ENCODE measurements at places on chromosomes 2 and 18.

- DNase-seq, result no peak
Observed at GRCh38 chr18:48874233-48874632, 76.5 kb downstream of the SMAD7 start.

- no peak for DNase-seq
Observed at GRCh38 chr18:12726774-12727550, 24.1 kb downstream of the PSMG2 start.

GRCh38 chr2:241701149-241701398 lies 765 bp upstream of the ING5 start:
- DNase-seq, result no peak

- DNase-seq, result no peak
Observed at GRCh38 chr2:98795891-98796676, 65.2 kb upstream of the MGAT4A start.

DNA sequence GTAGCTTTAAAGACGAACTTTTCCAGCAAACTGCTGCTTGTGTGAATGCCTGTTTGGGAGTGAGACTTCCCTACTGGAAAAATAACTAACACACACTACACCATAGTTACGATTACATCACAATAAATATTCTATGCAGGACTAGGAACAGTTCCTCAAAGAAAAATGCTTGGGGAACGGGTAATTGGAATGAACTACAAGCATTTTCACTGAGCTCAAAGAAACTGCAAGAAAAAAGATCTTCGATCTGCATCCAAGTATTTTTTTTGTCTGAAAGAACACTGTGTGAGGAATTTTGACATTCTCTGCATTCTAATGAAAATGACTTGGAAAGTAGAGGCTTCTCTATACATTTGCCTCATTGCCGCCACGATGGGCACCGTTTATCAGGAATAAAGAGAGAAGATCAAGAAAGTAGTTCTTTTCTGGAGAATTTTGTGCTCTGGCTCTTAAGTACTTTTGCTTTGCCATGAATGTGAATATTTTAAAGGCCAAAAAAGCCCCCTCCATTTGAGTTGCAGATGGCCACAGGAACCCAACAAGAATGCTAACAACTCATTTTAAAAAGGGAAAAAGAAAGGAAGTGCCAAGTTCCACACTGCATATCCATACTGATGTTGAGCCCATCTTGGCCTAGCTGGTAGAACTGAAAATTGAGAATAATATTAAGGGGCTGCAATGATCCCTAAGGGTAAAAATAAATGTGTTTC lies 13.6 kb downstream of the LYPD1 start:
- no peak for DNase-seq

DNA sequence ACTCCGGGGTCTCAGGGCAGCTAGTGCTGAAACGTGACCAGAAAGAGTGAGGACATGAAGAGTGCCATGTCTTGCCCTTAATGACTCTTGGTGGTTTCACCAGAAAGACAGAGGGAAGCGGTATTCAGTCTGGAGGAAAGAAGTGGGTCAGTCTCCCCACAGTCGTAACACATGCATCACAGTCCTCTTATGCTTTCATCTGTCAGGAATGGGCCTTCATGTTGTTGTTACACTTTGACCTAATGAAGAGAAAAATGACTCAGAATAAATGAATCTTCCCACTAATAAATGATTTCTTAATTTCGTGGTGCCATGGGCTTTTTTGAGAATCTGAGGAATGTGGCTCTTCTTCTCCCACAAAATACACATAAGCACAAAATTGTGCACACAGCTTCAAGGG lies 103.2 kb downstream of the SLC8A1 start:
- DNase-seq, result no peak

DNA sequence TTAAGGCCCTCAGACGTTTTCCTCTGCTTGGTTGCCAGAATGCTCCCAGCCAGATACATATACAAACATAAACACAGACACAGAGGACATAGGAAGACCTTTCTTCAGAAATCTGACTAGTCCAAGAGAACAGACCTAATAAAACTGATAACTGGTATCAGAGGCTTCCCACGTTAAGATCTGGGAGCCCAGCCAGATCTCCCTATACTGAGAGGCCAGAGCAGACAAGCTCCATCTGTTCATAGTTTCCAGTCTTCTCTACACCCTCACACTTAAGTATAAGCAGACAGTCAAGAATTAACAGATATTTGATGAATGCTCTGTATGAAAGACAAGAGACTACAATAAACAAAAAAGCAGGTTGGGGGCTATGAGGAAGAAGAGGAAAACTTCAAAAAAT lies 240.5 kb upstream of the CHAC2 start:
- DNase-seq, result no peak

GRCh38 chr2:31828891-31829290 lies 181.9 kb downstream of the MEMO1 start:
- DNase-seq, result no peak

GRCh38 chr2:238461491-238461890 lies 34.8 kb downstream of the ASB1 start:
- DNase-seq, result no peak

GRCh38 chr2:138942466-138942865 lies 162.3 kb upstream of the NXPH2 start:
- no peak for DNase-seq

DNA sequence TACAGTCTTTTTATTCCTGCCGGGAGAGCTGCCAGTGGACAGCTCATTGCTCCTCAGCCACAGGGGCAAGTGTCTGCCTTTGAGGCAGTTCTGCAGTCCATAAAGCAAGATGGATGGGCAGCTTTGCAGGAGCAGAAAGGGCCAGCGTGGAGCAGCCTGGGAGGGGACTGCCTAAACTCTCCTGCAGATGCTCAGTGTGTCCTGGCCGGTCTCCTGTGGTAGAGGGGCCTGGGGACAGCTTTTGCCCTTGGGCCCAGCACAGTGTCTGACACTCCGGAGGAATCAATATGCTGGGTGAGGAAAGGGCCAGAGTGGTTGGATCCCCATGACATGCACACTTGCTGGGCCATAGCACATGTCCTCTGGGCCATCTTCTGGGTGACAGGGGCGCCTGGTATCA lies 65.7 kb upstream of the DAPL1 start:
- no peak for DNase-seq

- no peak for DNase-seq
Observed at GRCh38 chr2:144459286-144459685, 60.6 kb downstream of the ZEB2 start.

- no peak for DNase-seq
Observed at GRCh38 chr18:51425475-51425874, 228.0 kb upstream of the MEX3C start.

- DNase-seq, result no peak
Observed at GRCh38 chr18:39607034-39607433, 2041.4 kb upstream of the CELF4 start.

DNA sequence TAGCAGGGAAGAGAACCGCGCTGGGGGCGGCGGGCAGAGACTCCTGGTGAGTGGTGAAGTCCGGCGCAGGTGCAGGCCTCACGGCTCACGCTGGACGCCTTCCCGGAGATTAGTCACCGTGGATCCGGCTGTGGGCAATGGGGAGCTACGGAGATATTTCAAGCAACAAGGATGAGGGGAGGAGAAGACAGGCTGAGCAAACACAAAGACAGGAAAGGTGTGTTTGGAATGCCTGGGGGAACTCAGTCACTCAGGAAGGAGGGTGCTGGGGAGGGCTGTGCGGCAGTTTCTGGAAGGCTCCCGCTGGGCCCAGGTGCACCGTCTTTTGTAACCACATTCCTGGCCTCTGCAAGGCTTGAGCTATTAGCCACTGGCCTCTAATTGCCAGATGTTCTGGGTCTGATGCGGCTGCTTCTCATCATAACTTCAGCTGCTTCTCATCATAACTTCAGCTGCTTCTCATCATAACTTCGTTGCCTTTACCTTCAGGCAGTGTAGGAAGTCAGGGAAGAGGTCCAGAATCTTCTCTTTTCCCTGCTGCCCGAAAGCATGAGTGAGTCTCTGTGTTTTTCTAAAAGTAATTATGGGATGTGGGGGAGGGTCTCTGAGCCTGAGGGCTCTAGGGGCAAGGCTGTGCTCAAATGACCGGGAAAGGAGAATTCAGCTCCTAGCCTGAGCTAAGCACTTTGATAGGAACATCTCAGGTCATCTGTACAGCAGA lies 118.9 kb downstream of the PXDN start:
- no peak for DNase-seq

GRCh38 chr2:207617011-207617671 lies 8.1 kb downstream of the METTL21A start:
- no peak for DNase-seq

GRCh38 chr18:45384137-45384961 lies 230.9 kb upstream of the SLC14A2 start:
- DNase-seq, result peak; percentile 42

GRCh38 chr18:78540636-78541529 lies 438.7 kb upstream of the SALL3 start:
- no peak for DNase-seq

GRCh38 chr2:156505696-156506095 lies 69.5 kb downstream of the GPD2 start:
- DNase-seq, result no peak

GRCh38 chr2:235827585-235827992 lies 333.7 kb downstream of the AGAP1 start:
- no peak for DNase-seq

- DNase-seq, result no peak
Observed at GRCh38 chr2:194380011-194380410, 1277.0 kb upstream of the SLC39A10 start.

- DNase-seq, result peak; percentile 46
Observed at GRCh38 chr18:28086670-28087552, 90.0 kb downstream of the CDH2 start.

- DNase-seq, result no peak
Observed at GRCh38 chr2:36359067-36359466, 3.5 kb downstream of the CRIM1 start.

GRCh38 chr2:72210470-72210869 lies 62.8 kb upstream of the CYP26B1 start:
- DNase-seq, result no peak

GRCh38 chr2:230161184-230161583 lies 58.6 kb downstream of the SP110 start:
- DNase-seq, result no peak

DNA sequence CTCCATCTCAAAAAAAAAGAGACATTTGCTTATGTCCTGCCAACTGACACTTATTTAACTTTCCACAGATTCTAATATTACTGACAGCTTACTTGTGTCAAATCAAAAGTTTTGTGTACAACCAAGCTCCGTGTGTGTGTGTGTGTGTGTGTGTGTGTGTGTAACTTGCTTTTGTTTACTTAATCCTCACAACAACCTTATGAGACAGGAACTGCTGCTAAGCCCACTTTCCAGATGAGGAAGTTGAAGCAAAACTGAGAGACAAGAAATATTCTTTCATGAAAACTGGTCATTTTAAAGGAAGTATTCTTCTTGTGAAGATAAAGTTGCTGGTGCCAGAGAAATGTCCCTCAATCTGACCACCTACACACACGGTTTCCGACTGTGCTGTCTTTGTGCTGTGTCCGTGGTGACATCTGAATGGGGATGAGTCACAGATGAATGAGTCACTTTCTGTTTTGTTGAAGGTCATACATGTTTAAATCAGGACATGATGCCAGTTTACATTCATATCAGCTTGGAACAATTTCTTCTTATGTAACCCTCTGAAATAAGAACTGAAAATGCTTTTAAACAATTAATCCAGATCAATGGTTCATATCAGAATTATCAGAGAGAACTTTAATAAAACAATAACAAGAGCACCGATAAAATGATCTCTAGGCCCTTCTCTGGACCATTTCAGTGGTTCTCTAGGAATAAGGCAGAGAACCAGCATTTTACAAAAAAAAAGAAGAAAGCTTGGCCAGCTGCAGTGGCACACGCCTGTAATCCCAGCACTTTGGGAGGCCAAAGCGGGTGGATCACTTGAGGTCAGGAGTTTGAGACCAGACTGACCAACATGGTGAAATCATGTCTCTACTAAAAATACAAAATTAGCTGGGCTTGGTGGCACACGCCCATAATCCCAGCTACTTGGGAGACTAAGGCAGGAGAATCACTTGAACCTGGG lies 95.5 kb downstream of the THNSL2 start:
- no peak for DNase-seq

DNA sequence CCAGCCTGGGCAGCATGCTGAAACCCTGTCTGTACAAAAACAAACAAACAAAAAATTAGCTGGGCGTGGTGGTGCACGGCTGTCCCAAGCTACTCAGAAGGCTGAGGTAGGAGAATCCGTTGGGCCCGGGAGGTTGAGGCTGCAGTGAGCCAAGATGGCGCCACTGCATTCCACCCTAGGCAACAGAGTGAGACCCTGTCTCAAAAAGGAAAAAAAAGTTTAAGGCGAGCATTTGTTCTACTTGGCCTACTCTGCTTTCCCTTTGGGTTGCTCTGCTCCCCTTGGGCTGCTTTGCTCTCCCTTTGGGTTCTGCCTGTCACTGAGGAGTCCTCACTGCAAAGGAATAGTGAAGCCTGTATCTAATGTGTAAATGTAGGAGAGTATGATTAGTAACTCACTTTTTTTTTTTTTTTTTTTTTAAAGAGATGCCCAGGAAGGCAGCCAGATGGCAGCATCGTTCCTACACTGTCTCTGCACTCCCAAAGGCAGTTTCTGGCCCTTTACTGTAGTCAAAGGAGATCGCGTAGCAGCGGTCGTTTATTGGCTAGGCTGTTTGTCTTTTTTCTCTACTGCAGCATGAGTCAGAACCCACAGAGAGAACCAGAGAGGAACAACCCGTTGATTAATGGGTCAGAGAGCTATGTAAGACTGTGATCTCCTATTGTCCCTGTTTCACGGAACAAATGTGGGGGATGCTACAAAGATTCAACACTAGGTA lies 118.3 kb upstream of the CWC22 start:
- peak; percentile 41 for DNase-seq

- DNase-seq, result no peak
Observed at GRCh38 chr2:235552671-235553070, 58.8 kb downstream of the AGAP1 start.

- DNase-seq, result no peak
Observed at GRCh38 chr2:107525406-107525805, 301.3 kb upstream of the RGPD4 start.

DNA sequence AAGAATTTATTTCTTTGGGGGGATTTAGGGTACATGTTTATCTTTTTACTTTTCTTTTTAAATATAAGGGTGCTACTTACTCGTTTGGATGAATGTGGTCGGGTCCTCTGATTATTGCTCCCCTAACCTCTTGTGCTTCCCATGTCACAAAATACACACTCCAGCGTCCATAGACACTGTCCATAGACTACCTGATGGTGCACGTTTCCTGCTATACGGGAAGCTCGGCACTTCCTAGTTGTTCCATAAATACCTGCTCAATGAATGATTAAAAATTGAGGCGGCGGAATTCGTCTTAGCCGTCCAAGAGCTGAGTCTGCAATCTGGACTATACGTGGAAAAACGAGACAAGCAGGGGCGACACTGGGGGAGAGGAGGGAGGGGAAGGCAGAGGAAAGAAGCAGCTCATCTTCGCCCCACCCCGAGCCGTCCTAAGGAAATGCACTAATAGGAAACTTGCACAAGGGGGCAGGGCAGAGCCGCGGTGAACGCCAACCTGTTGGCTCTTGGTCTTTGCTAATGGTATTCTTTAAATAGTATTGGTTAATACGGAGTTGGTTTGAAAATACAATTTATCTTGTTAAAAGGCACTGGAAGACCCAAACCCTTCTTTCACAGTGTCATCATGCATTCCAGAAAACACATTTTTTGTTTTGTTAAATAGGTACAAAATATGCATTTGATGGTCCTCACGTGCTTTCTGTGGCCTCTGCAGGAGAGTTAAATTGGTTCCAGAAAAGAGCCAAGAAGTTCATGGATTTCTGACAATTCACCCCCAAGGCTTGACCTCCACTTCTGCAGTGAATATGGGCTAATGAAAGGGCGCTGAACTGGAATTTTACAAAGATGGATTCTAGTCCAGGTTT lies 73.0 kb upstream of the KCTD1 start:
- DNase-seq, result peak; percentile 63

All from left ventricle myocardium superior (tissue), 1 donor.